ENCODE measurements at places on chromosomes 4 and X.

GRCh38 chrX:71577682-71578081 lies 555 bp upstream of the GCNA start:
- no peak for DNase-seq

- no peak for DNase-seq
These were observed 155.2 kb upstream of the SPIN4 start for GRCh38 chrX:63506320-63506719.

DNA sequence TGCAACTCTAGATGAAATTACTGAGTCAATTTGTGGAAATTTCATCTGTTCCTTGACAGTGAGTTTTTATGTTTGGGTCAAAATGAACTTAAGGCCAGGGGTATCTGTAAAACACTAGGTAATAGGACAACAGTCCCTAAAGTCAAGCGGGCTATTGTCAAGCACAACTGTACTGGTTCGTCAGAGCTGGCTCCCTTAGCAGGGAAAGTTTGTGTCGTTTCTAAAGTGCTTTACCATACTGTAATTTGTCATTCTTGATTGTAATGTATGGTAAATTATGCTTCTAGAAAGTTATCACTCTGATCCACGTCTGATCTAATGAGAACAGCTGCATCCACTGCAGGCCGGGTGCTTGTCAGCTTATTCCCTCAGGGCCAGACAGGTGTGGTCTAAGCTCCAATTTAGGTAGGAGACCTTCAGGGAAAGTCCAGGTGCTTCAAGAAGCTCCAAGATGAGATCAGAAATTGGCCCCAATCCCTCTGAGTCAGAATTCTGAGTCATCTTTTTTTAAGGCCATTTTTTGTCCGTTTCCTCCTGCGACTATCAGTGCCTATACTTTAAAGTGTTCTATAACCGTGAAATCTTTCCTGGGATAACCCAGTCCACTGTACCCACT lies 92.2 kb downstream of the PALLD start:
- DNase-seq: no peak

GRCh38 chr4:172654457-172654856 lies 514.2 kb upstream of the GALNT7 start:
- DNase-seq: no peak

GRCh38 chr4:94253036-94253435 lies 45.4 kb downstream of the SMARCAD1 start:
- DNase-seq: no peak

GRCh38 chr4:86033171-86033570 lies 326.7 kb downstream of the MAPK10 start:
- DNase-seq: no peak

- no peak for DNase-seq
These were observed 84.2 kb downstream of the SORCS2 start for GRCh38 chr4:7276515-7276914.

GRCh38 chr4:154416190-154416547 lies 75.4 kb downstream of the DCHS2 start:
- DNase-seq: no peak

DNA sequence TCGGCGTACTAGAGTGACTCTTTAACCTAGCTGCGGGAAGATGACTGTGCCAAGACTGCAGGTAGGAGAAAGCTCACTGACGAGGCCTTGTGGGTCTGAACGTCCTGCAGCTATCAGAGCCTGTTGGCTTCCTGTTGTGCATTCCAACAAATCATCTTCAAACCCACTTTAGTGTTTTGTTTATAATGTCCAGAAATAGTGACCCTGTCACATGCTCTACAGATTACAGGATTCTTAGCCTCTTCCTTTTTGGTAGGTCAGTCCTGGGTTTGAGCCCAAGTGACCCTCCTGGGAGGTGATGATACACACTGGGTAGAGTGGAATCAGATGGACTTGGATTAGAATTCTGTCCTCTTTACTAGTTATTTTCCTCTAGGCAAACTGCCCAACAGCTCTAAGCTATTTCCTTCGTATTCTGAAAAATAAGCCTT lies 33.2 kb downstream of the HTT start:
- no peak for DNase-seq

GRCh38 chr4:26321373-26322221 lies 783 bp downstream of the RBPJ start:
- peak; percentile 39 for DNase-seq

DNA sequence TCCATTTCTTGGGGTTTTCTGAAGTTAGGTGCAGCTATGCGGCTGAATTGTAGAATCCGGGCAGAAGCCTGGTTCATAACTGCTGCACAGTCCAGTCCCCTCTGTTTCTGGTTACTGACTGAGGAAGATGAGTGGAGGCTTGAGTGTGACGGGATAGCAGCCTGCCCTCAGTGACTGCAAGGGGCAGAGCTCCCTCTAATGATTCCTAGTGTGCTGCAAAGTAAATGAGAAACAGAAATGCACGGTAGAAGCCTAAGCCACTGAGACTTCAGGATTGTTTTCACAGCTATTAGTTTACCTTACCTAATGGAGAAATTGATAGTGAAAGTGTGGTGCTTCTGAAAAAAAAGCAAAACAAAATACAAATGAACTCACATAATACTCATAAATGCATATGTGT lies 189.2 kb downstream of the GPM6A start:
- no peak for DNase-seq

DNA sequence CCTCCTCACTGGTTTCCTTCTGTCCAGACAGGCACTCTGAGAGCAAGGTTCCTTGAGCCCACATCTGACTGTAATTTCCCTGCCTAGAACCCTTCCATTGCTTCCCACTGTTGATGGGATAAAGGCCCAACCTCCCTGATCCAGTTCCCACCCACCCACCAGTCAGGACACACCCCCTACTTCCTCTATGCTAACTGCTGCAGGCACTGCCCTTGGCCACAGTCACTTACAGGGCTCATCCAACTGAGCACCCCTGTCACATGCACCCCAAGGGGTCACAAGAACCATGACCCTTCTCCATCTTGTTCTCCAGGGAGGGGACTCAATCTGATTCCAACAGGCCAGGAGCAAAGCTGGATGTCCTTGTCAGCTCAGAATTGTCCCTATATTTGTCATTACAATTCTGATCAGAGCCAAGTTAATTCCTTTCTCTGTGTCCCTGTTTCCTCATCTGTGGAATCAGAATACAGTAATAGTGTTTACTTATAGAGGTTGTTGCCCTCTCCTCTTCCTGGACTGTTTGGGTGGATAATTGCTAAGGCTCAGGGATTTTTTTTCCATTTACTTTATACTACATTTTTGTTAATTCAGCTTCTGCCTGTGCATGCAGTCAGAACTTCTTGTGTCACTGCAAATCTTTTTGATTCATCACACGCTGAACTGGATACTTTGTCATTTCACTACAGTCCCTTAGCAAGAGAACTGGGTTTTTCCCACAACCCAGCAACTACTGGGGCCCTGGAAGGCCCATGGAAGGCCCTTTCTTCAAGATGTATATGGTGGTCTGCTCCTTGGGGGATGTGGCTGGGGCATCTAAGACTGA lies 105.6 kb upstream of the MAMLD1 start:
- no peak for DNase-seq

- no peak for DNase-seq
These were observed 99.2 kb upstream of the DDIT4L start for GRCh38 chr4:100289530-100289888.

- DNase-seq: no peak
These were observed 88.4 kb upstream of the CLNK start for GRCh38 chr4:10773010-10773409.

GRCh38 chr4:152065545-152065944 lies 304.7 kb upstream of the GATB start:
- no peak for DNase-seq

DNA sequence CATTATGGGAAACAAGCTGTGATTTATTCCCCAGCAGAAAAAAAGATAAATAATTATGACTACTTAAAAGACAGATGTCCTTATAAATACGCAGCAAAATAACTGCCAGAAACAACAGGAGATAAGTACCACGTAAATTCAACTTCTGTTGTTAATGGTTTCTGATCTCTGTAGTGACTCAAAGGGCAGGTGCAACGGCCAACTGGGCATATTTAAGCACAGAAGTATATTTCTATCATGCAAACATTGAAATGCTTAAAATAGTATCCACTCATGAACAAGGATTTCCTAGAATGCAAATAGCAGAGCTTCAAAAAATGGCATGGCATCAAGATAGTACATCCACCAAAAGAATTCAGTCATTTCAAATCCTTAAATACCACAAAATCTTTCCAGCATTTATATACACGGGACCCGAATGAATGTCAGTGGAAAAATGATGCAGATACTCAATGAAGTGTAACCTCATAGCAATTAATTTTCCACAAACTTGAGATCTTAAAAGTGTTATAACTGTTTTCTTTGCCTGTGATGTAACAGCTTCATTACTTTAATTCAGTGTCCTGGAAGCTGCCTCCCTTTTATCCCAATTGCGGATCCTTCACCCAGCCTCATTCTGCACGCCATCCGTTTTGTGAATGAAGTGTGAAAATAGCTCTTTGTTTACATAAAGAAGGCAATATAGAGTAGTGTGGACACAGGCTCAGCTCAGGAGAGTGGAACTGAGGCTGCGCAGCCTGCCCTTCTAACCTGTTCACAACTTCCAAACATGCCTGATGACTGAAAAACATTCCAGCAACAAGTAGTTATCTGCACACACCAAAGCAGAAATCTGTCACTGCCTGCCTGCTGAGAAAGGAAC lies 10.2 kb downstream of the PDGFC start:
- DNase-seq: no peak

- DNase-seq: peak; percentile 72
These were observed 29.6 kb downstream of the ADH7 start for GRCh38 chr4:99405433-99406115.

GRCh38 chr4:175930471-175930870 lies 118.4 kb upstream of the GPM6A start:
- no peak for DNase-seq

GRCh38 chr4:15757054-15757453 lies 21.1 kb upstream of the CD38 start:
- no peak for DNase-seq

DNA sequence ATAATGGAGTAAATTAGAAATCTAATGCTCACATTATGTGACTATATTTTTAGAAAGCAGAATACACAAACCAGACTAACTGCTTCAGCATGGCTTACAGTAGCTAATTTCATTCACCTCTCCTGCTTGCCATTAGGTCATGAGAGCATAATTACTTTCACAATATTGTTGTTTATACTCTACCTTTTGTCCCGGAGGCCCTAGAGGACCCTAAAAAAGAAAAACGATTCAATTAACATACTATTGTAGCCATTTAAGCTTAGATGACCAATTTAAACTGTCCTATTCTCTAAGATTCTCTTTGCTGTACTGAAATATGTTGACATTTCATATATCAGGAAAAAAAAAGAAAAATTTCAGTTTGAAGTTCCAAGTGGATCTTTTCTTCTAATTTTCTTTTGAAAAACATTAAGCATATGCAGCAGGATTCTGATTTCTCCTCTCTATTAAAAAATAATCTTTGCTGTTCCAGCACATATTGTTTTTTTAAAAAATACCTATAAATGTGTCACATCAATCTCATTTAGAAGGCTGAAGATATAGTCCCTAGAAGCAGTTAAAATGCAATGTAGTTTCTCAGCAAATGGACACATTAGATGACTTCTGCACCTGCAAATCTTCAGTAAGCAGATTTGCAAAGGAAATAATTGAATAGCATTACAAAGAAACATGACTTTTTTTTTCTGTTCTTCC lies 157.7 kb upstream of the ETNPPL start:
- no peak for DNase-seq

DNA sequence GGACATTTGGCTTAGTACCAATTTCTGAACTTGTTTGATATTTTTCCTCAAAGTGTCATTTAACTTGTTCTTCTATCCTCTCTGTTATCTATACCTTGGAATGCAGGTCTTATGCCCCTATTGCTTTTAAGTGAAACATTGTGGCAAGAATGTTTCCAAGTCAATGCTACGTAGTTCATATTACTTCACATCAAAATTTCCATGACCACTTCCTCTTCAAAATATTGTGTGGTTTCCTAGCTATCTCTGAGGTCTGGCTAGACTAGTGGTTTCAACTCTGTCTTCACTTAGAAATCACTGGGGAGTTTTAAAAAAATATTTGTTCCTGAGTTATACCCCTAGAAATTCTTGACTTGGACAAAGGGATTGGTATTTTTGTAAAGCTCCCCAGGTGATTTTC lies 20.2 kb upstream of the RASGEF1B start:
- no peak for DNase-seq

DNA sequence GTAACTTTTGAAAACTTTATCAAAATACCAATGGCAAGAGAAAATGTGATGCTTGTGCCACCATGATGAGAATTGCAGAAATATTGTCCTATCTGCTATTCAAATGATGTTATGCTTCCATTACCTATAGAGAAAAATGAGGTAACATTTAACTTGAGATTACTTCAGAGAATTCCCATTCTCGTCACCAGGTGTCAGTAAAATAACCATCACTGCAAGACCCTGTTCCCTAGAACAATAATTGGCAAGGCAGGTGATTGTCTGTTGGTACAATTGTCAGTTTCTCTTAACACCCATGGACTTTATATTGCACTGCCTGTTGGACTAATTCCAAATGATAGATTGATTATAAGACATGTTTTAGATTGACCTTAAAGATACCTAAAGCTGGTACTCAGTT lies 179.9 kb downstream of the GABRG1 start:
- DNase-seq: no peak

- no peak for DNase-seq
These were observed 94.6 kb downstream of the PPP3CA start for GRCh38 chr4:101252721-101253120.

DNA sequence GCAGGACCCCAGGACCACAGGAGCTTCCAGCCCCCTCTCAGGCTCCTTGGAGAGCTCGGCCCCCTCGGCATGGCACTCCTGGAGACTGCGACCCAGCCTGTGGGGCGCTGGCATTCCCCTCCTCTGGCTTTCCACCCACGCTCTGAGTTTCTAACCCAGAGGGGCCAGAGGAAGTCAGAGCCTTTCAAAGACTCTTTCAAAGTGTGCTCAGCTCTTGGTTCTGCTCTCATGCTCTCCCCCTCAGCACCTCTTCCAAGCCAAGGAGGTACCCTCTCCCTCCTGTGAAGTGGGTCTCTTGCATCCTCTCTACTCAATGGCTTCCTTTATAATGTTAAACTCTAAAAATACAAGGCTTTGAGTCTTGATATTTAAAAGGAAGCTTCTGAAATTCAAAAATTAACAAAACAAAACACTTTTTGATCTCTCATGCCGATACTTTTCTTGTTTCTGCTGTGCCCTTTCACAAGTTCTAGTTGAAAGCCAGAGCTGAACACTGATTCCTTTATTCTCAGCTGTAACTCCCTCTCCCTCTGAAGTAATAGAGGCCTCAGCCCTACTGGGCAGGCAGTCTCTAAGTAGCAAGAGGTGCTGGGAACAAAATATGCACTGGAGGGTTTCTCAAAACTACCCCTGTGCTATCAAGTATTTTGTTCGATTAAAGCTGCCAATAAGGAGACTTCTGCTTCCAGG lies 82.8 kb downstream of the NAT8L start:
- DNase-seq: no peak
